ENCODE measurements at places on chromosomes 7 and 10.

DNA sequence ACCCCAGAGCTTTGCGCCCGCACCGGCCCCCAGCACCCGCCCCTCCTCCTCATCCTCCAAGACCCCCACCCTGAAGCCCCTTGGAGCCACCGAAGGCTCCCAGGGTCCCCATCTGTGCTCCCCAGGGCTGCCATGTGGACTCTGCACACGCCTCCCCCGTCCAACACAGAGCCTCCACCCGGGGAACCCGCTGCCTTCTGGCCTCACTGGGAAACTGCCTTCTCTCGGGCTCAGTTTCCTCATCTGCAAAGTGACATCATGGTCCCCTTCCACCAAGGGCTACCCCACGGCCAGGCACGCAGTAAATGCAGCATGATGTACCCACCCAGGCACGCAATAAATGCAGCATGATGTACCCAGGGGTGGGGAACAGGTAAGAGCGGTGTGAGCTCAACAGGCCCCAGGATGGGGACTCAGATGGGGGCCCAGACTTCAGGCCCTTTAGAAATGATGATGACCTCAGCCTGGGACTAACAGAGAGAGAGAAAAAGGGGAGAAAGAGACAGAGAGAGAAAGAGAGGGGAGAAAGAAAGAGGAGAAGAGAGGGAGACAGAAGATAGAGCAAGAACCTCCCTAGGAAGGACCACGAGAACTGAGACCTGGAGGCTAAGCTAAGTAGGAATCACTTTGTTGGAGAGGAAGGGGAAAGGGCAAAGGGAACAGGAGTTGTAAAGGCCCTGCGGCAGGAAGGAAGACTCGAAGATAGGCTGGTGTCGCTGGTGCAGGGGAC, 2.5 kb upstream of the MICALL2 start:
- DNase-seq: no peak

GRCh38 chr7:132965951-132966350, 115.9 kb downstream of the CHCHD3 start:
- no peak for DNase-seq

GRCh38 chr10:28316696-28317095, 13.8 kb upstream of the MPP7 start:
- no peak for DNase-seq

DNA sequence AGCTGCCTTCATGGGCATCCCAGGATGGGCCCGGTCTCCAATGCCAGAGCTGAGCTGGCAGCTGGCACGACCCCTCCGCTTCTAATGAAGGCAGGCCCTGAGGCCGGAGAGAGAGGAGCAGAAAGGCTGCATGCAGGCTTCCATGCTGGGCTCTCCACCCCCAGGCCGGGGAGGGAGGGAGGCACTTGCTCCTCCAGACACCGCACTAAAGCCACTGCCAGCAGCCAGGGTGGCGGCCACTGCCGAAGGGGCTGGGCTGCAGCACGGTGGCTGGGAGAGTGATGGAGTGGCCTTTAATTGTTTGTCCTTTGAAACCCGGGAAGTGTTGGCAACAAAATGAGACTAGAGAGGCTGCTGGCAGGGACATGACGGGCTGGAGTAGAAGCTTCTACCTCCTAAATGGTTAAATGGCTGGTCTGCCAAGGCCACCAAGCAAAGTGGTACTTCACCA, 236.5 kb downstream of the SKAP2 start:
- DNase-seq: no peak

- DNase-seq: no peak
Measured at GRCh38 chr10:111410740-111411139, 333.9 kb downstream of the ADRA2A start.

DNA sequence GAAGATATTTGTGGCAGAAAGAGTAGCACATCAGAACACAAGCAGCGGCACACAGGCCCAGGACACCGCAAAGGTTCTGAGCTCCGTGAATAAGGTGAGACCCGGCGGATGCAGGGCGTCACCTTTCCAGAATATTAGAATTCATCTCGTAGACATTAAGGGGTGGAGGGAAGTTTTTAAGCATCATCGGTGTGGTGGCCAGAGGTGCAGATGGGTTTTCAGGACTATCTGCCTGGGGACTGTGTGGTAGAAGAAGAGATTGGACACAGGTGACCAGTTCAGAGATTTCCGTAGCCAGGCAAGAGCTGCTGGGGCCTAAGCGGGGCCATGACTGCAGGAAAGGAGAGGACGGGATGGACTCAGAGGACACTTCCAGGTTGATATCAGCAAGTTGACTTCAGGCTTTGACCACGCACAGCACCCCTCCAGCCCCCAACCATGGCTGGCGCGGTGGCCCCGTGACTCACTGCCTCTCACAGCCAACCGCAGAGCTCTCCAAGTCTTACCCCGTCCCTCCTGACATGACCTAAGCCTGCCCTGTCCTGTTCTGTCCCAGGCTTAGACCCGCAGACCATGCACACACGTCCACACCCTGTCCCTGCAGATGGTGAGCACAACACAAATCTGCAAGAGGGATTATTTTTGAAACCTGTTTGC, 97.2 kb downstream of the OAT start:
- no peak for DNase-seq

DNA sequence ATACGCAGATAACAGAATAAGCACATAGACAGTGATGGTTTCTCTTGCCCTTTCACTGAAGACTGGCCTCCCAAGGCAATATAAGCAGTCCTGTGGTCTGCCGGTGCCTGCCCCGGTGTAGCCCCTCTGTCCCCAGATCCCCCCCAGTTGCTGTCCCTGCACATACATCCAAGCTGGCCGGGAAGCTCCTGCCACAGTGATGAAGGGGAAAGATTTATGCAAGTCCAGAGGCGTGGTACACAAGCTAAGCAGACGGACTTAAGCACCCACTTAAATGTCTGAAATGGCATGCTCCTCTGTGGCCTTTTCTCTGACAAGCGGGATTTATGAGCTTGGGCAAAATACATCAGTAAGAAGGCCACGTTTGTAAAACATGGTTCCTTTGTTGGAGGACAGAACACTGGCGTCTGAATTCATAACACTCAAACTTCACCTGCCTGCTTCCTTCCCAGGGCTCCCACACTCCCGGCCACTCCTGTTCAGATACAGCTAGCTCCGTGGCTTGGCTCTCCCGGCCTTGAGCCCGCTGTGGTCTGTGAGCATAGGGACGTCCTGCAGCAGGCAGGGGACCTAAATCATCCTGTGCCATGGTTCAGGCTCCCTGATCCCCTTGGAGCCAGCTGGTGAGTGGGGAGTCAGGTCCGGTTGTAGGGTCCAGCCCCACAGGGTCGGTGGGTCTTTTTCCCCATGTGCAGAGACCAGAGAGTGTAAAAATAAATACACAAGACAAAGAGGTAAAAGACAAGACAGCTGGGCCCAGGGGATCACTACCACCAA, 61.7 kb upstream of the PPP2R2D start:
- no peak for DNase-seq

Measured in non-pigmented ciliary epithelial cell (primary cell).